ENCODE measurements at places on chromosomes 11 and 22.

GRCh38 chr11:74288911-74289310 is 22.5 kb downstream of the P4HA3 start:
- DNase-seq: no peak

DNA sequence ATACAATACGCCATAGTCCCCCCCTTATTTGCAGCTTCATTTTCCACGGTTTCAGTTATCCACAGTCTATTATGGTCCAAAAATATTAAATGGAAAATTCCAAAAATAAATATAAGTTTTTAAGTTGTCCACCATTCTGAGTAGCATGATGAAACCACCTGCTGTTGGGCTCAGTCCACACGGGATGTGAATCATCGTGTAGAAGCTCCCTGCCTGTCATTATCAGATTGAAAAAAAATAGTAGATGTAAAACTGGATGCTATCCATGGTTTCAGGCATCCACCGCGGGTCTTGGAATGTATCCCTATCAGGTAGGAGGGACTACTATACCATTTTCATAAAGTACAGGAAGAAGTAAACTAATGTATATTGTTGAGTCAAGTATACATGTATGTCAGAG is 127.4 kb downstream of the TTC17 start:
- no peak for DNase-seq

GRCh38 chr11:31412946-31413345 is 43.3 kb downstream of the DNAJC24 start:
- DNase-seq: no peak

- DNase-seq: no peak
Measured at GRCh38 chr22:32606181-32606580, 131.6 kb downstream of the FBXO7 start.

- no peak for DNase-seq
Measured at GRCh38 chr11:120302001-120302805, 22.9 kb upstream of the TLCD5 start.
